Fibroblast of the aortic adventitia (primary cell): ENCODE measurements at places on chromosomes 7 and 10.

DNA sequence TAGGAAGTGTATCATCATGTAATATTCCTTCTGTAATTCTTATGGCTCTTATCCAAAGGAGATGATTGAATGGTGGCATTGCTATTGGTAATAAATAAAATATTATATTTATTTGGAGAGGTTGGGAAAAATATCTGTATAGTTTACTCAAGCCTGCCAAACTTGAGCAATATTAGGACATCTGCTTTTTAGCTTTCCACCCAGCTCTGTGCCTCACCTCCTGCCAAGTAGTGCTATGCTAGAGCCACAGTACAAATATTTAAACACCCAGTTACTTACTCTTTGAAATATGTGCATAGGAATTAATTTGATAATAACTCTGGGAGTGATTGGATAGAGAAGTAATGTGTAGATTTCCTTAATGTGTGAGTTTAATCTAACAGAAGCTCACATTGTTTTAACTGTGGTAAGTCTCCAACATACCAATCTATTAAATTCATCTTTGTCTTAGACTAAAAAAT, 129.2 kb downstream of the BBS9 start:
- peak; percentile 50 for DNase-seq

DNA sequence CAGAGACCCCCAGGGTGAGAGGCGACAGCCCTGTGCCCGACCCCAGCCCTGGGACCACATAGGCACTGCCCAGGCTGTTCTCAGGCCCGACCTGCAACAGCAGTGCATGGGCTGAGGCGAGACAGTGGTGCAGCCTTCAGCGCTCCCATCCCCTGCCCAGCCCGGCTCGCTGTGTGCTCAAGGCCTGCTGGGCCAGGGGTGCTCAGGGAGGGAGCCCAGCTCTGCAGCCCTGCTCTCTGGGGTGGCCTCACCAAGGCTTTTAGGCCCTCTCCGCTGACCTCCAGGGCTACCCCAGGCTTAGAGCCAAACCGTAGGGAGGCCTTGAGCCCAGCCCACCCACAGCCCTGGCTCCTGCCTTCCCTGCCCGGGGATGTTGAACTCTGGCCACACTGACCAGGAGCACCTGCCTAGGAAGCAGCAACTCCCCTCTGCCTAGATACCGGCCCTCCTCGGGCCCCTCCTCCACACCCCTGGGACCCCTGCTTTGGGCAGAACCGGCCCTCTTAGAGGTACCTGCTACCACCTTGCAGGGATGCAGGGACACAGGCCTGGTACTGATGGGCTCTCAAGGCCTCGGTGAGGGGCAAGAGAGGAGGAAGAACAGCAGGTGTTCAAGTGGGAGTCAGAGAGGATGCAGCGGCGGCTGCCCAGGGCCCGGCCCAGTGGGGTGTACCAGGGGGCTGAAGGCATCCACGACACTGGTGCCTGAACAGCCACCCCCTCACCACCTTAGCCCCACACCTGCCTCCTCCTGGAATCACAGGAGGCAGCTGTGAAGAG, 231.5 kb downstream of the ELFN1 start:
- no peak for DNase-seq

GRCh38 chr7:53811555-53812079, 730.6 kb upstream of the VSTM2A start:
- DNase-seq = no peak

DNA sequence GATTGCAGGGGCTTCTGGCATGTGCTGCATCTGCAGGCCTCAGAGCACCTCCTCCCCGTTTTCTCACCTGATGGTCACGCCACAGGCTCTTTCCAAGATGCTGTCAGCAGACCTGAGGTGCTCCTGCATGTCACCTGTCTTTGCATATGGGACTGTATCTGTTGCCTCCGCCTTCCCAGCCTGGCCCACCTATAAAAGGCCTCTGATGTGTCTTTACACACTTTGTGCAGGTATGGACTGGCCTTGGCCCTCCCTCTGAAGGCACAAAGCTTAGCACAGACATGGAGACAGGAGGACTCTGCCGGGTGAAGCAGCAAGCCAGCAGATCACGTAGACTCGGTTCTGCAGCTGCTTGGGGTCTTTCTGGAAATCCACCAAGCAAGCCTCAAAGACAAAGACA, 220.9 kb upstream of the PPP2R2D start:
- DNase-seq = no peak

DNA sequence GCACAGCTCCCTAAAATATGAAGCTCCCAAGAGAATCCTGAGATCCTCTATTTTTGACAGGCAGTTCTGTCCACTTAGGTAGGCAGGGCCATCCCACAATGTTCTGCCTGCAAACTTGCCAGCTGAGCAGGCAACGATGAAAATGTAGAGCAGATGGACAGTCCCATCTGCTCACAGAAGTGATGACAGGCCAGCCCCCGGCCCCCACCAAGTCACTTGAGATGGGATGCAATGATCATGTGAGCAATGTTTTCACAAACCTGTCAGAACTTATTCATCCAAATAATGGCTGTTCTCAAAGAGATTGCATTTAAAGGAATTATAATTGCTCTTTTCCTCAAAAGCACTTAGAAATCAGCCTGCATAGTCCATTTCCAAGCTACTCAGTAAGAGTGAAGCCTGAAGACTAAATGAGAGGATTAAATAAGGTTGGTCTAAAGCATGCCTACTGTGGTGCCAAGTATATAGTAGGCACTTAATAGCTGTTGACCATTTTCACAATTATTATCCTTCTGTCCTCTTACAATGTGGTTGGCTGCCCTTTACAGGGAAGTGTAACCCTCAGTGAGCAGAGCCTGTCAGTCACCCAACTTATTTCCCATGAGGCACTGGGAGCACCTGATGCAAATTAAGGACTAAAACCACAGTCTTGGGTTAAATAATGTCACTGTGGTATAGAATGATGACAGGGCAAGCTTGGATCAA, 301.2 kb downstream of the FGFR2 start:
- no peak for DNase-seq

GRCh38 chr7:139072796-139073195, 36.7 kb downstream of the ZC3HAV1 start:
- no peak for DNase-seq

DNA sequence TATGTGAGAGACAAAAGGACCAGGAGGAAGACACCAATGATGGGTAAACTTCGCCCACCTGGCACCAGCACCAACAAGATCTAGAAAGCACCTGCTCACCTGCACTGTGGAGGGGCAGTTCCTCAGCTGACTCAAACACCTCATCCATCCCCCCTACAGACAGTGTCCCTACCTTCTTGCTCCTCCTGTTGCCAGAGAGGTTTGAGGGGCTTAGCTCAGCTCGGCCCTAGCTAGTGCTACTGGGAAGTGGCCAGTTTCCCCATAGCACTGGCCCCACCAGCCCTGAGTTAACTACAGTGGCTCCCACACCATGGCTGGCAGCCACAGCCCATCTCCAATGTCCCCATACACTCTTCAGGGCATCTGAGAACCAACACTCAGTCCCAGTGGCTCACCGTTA, 70.8 kb downstream of the GRID1 start:
- no peak for DNase-seq

- DNase-seq = no peak
Observed at GRCh38 chr7:140423501-140423900, 19.6 kb downstream of the RAB19 start.

GRCh38 chr7:16822029-16822428, 17.2 kb upstream of the AGR2 start:
- no peak for DNase-seq

DNA sequence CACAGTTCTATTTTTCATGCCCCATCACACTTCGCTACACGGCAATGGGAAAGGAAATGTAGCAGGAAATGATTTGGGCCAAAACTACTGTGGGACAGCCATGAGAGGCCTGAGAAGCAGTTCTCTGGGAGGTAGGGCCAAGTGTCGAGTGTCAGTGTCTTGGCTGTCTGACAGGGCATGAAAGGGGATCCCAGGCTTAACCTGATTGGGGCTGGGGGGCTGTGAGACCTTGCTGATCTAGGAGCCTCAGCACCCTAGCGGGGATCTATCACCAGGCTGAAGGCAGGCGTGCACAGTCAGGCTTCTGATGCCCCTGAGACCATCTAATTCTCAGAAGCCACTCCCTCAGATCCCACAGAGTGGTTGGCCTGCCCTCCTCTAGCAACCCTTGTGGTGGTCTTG, 58.2 kb upstream of the SLC25A13 start:
- DNase-seq = no peak

GRCh38 chr10:13395540-13395939, 47.4 kb upstream of the SEPHS1 start:
- DNase-seq = no peak

DNA sequence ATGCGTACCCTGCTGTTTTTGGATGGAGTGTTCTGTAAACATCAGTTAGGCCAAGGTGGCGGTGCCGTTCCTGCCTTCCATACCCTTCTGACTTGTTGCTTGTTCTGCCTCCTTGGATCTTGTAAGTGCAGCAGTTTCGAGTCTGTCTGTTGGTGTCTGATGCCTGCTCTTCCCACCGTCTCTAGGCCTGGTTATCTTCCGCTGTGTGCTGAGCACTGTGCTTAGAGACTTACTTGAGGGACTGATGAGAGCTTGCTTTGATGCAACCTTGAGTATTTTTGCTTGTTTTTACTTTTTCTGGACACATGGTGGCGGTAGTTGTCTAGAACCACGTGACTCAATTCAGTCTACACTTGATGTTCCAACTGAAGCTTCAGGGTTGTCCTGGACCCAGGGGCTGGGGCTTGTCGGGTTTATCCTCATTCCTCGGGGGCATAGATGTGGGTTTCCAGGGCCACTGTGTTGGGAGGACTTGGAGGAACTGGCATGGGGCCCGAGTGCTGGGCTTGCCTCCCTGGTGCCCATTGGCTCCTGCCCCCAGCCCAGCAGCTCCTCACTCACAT, 14.4 kb upstream of the SPRN start:
- DNase-seq = peak; percentile 6

- DNase-seq = no peak
Observed at GRCh38 chr7:115883629-115884028, 146.9 kb downstream of the TFEC start.

DNA sequence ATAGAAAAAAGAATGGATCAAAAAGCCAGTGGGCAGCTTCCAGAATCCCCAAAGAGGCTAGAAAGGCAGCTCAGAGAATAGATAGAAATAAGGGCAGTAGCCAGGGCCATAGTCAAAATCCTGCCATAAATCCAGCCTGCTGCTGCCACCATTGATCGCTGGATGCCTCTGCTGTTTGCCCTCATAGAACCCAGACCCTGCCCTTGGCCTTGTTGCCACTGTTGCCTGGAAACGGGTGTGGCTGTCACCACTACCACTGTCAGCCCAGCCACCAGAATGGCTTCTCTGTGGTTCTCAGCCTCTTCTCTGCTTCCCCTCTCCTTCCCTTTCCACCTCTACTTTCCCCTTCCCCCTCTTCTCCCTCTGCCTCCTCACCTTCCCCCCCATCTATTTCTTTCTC, 57.8 kb downstream of the HHEX start:
- DNase-seq = no peak

GRCh38 chr7:89265631-89266030, 470.1 kb upstream of the TEX47 start:
- DNase-seq = no peak

DNA sequence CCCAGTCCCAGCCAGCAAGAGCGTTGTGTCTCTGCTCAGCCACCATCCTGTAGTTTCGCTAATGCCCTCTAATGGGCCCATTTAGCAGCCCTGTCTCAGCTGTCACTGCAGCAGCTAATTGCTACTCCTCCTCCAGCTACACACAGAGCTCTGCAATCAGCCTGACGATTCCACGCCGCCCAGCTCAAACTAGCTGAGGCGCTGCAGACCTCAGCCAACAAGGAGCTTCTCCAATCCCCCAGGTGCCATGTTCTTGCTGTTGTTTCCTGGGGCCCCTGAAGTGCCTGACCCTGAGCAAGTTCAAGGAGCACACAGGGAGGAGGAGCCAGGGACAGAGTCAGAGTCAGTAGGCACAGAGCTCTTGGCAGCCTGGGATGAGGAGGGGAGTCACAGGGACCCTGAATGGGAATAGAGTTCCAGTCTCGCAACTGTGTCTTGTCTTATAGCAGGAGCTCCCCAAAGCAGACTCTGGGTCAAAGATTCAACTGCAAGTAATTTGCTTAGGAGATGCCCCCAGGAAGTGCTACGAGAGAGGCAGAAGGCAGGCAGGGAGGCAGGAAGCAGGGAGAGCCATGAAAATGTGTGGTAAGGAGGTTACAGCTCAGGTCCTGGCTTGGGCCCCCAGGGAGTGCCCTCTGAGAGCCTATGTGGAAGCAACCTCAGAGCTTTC, 135.8 kb upstream of the UNC5B start:
- no peak for DNase-seq

DNA sequence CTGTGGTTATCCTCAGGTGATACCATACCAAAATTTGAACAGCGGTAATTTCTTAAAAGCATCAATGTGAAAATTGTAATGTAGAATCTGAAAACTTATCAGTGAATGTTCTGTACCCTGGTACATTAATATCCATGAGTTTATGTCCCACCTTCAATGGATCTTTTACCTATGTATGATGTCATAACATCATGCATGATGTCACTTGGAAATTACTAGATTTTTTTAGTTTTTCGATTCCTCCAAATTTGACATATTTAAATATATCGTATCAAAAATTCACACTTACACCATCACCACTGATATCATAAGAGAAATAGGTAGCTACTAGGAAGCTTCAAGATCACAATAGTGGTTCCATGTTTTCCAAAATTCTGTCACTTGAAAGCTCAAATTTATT, 95.0 kb upstream of the AKR1E2 start:
- DNase-seq = no peak

- peak; percentile 26 for DNase-seq
Observed at GRCh38 chr10:103795634-103796270, 59.6 kb downstream of the SH3PXD2A start.

- peak; percentile 60 for DNase-seq
Observed at GRCh38 chr10:124588736-124589490, 127.3 kb downstream of the LHPP start.

DNA sequence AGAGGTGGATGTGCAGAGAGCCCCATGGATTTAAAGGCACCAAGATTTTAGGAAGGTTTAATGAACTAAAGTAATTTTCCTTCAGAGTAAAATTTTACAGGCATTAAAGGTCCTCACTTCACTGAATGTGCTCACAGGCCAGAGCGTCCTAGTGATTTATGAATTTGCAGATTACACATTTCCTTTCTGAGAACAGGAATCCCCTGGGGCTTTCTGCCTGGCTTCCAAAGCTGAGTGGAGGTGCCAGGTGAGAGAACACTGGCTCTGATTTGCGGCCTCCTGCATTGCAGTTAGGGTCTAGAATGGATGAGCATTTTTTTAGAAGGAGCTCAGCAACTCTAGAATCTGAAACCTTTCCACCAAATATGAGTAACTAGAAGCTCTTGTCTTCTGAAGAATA, 194.3 kb downstream of the SORCS3 start:
- DNase-seq = peak; percentile 20

- DNase-seq = no peak
Observed at GRCh38 chr7:19145434-19146115, 354 bp upstream of the FERD3L start.

DNA sequence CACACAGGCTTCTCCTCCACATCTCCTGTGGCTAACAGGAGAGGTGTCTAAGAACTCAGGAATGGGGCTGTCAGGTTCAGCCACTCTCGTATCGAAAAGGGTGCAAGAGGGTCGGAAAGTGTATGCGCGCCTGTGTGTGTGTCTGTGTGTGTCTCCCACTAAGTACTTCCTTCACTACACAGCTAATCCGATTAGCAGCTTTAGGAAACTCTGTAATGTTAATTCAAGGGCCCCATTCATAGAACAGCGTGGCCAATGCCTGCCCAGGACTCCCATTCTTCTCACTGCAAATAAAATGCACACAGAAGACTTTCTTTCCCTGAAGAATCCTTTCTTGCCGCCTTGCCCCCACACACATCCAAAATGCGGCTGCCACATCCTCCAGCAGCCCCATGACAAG, 39.9 kb downstream of the TLL2 start:
- no peak for DNase-seq
